Naive thymus-derived CD8-positive, alpha-beta T cell (primary cell): ENCODE measurements at places on chromosomes 16 and 17.

GRCh38 chr17:66994930-66995535, 30.5 kb downstream of the CACNG4 start:
- DNase-seq: no peak

DNA sequence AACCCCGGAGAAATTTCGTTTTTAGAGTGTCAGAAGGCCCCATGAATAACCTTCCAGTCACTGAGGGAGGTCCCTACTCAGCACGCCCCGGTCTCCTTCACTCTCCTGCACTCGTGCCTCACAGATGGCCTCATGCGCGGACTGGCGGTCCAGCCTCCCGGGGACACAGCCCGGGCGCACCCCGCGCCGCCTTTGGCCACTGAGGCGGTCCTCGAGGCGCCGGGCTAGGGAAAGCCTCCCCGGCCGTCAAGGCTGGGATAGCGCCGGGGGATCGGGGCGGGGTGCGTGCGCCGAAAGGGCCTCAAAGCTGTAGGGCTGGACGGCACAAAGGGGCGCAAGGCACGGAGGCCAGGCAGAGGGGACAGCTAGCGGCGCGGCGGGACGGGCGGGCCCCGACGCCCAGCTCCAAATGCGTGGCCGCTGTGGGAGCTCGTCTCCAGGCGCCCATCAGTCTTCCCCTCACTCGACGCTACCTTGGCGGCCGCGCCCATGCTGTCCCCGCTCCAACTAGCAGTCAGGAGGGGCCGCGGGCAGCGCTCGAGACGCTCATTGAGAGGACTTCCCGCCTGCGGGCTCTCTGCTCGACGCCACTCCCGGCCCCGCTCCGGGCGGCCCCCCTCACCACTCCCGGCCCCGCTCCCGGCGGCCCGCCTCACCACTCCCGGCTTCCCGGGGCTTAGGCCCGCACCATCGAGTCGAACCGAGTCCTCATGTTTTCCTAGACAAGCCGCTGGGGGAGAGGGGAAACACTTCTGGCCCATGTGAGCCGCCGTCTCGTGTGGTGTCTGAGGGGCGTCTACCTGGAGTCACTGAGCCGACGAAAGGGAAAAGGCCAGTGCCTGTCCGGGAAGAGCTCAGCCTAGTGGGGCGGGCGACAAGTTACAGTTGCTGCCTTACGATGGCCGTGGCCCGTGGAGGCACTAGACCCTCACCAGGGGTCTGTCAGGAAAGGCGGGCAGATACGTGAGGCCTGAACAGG, at the start of gene USP6:
Gene USP6, plus strand, starts transcription at position 360 of the 979 bp plus-strand sequence. CDS start 14,336 bp downstream, outside the sequence.
- no peak for DNase-seq

DNA sequence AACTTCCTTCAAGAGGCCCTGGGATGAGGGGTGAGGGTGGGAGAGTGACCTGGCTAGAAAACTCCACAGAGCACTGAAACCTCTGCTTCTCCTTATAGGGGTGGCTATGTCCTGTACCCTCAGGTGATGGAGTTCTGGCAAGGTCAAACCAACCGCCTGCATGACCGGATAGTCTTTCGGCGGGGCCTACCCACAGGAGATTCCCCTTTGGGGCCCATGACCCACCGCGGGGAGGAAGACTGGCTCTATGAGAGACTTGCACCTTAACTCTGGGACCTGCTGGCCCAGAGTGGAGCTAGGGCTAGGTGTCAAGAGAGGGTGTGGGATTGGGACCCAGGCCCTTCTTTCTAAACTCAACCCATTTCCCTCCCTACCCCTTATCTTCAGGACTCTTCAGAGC, 5.1 kb downstream of the PNPO start:
- no peak for DNase-seq

GRCh38 chr17:76848670-76849069, 19.5 kb upstream of the MGAT5B start:
- no peak for DNase-seq

DNA sequence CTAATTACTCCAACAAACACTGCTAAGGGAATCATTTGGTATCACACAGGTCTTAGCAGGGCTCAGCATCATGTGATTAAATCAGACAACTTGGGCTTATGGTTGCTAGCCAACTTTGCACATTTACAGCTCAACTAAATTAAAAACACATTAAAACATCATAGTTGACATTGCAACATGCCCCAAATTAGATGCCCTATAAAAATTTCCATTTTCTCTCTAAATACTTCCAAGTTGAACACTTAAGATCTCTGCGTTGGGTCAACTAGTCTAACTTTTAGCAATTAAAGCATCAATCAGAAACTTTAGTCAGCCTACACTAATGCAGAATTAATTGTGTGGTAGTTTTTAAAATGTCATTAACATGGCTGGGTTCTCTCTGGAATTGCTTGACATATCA, 12.1 kb downstream of the DNAJC7 start:
- DNase-seq: no peak

GRCh38 chr16:58425245-58425644, 33.0 kb downstream of the GINS3 start:
- no peak for DNase-seq
